ENCODE measurements at places on chromosomes 1 and 21.
A peak's percentile ranks its signal among the peaks of the same experiment; 100 is the strongest.

DNA sequence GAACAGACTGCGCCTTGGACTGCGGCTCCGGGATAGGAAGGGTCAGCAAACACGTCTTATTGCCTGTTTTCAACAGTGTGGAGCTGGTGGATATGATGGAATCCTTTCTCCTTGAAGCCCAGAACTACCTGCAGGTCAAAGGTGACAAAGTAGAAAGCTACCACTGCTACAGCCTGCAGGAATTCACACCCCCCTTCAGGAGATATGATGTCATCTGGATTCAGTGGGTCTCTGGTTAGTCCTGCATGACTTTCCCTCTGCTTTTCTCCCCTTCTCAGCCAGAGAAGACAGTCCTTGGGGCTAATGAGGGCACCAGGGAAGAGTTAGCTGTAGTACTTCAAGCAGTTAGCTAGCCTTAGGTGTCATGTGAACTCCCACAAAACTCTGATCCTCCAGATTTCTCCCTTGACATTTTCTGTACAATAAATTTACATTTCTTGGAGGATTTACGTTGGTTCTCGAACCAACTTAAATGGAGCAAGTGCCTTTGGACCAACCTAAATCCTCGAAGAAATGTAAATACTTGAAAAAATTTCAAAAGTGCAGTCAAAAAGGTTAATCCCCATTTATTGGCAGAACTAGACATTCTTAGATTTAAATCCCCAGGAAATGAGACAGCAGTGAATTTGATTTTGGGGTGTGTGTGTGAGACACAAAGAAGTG is 20.9 kb downstream of the NTMT2 start:
- no peak for DNase-seq

- no peak for DNase-seq
Measured at GRCh38 chr1:77889671-77890070, 1.2 kb downstream of the NEXN start.

GRCh38 chr1:43982808-43983207 is 3.8 kb downstream of the B4GALT2 start:
- no peak for DNase-seq

GRCh38 chr1:241411056-241411775 is 54.2 kb upstream of the RGS7 start:
- no peak for DNase-seq

DNA sequence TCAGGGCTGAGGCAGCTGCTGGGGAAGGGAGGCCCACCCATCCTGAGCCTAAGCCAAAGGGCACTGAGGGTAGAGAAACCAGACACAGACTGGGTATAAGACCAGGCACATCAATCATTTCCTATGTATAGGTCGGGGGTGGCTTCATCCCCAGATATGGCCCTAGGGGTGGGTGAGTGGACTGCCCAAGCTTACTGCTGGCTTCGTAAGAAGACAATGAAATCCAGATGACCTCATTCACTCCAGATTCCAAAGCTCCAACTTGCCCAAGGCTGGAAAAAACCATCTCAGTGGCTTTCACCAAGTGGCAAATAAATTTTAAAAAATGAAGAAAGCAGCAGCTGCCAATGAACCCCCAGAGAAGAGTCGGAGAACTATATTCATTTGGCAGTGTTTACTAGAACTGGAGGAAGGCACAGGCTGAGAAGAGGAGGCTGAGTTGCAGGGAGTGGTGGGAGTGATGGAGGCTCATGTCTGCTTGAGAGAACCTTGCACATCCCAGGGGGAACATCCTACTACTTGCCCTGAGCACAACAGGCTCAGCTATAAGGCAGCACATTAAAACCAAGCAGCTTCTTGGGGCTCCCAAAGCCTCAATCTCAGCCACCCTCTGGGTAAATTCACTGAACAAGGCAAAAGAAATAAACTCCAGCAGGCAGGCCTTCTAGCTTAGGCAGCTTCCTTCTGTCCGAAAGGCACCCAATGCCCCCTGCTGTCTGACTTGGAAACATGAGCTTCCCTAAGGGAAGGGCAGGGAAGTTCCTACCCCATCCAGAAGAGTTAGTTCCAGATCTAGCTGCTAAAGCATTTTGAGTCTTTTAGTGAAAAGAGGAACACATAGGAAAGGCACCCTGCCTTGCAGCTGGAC is 14.1 kb downstream of the PEA15 start:
- DNase-seq: peak; percentile 27

DNA sequence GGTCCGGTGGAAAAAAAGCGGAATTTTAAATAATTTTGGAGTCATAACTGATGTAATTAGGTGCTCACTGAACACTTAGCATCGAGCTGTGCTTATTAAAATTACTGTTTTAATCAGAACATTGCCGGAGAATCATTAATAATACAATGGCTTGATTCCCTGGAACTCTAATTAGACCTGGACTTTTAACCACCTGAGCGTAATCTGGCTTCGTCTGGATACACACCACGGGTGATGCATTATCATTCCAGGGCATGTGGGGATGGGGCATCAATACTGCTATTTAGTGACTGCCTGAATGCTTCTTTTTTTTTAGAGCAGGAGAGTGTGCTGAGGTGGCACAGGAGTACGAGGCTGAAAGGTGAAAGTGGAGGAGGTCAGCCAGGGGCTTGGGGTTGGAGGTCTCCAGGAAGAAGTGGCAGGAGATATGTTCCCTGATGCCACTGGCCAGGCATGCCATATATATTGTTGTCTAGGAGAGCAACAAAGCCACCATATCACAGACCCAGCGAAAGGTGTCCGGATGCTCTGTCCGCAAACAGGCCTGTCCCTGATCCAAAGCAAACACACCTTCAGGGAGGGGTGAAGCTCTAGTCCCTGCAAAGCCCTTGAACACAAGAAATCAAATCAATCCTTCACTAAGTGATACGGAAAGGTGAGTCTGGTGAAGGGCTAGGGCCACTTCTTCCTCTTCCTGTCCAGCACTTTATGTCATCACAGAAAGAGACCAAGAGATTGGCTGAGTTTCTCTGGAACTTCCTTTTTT is 125.2 kb downstream of the PLXNA2 start:
- peak; percentile 39 for DNase-seq

- no peak for DNase-seq
Measured at GRCh38 chr1:23564529-23565122, 5.3 kb upstream of the ID3 start.

DNA sequence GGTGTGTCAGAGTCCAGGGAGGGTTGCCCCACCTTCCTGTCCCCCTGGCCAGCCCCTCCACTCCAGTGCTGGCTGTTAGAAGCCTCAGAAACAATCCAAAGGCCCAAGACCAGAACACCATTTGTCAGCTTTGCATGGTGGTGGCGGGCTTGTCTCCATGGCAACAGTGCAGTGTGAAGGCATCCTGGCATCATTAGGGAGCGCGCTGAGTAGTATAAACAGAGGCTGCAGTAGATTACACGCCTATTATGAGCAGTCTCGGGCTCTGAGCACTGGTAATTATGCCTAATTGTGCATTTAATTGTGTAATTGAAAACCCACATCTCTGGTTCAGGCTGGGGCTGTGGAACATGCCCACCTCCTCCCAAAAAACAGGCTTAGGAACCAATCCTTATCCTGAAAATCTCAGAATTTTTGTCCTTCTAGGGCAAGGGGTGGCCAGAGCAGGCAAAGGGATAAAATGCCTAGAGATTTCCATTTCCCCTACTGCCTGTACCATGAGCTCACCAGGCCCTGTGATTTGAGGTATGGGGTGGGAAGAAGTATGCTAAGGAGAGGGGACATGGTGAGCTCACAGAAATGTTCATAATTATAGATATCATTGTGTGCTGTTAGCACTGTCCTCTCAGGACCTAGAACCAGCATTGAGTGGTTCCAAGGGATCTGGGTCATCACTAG is 11.7 kb downstream of the NKAIN1 start:
- DNase-seq: no peak

DNA sequence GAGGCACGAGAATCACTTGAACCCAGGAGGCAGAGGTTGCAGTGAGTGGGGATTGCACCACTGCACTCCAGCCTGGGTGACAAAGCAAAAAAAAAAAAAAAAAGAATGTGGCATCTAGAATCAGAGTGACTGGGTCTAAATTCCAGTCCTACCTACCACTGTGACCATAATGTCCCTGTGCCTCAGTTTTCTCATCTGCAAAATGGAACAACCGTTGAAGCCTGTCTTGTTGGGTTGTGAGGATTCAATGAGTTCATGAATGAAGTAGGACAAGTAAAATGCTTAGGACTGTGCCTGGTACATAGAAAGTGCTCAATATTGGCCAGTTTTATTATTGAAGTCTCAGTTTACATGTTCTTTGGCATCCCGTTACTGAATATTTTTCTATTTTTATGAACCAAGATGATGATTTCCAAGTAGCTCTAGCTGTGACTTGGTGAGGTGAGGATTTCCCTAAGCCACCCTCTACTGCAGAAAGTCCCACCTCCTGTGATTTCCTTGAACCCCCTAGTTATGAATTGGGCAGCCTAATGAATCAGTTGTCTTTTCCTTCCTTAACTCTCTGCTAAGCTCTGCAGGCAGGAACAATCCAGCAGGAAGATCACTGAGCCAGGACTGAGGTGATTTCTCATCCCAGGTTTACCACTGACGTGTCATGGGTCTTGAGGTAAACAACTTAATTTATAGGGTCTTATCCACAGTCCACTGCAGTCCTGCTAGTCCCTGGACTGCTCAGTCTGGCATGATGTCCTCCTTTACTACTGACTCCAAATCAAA is 18.9 kb upstream of the MEAF6 start:
- no peak for DNase-seq

DNA sequence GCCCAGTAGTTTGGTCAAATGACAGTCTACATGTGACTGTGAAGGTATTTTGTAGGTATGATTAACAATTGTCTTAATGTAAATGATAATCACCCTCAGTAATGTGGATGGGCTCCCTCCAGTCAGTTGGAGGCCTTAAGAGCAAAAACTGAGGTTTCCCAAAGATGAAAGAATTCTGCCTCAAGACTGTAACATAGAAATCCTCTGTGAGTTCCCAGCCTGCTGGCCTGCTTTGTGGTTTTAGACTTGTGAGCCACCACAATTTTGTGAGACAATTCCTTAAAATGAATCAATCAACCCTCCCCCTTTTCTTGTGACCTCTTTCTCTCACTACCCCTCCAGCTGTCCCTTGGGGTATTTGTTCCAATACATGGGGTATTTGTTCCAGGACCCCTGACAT is 226.4 kb upstream of the DPYD start:
- DNase-seq: no peak

- peak; percentile 74 for DNase-seq
Measured at GRCh38 chr1:23673086-23673813, 18.4 kb upstream of the RPL11 start.

- DNase-seq: no peak
Measured at GRCh38 chr1:53944469-53945182, 873 bp downstream of the IFT25 start.

GRCh38 chr21:31289702-31290101 is 54.4 kb downstream of the TIAM1 start:
- DNase-seq: no peak

- peak; percentile 21 for DNase-seq
Measured at GRCh38 chr1:179824265-179824664, 53.3 kb downstream of the TOR1AIP2 start.

DNA sequence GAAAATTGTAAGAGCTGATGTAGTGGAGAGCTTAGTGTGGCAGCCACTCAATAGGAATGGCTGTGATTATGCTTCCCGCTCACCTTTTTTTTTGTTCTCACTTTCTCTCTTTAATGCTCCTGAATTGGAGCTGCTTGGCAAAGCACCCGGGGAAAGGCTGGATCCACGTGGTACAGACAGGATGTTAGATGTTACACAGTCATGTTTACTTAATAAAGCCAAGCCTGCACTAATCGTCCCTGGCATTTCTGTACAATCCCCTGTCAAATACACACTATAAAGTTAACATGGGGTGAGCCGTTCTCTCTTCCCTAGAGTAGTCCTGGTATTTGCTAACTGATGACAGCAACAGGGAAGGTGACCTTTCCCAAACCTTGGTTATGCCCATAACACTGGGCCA is 187.8 kb downstream of the ZSCAN20 start:
- no peak for DNase-seq

- DNase-seq: no peak
Measured at GRCh38 chr1:172384656-172385055, 35.8 kb upstream of the C1orf105 start.

GRCh38 chr1:35619237-35620121 is 21.8 kb downstream of the PSMB2 start:
- peak; percentile 36 for DNase-seq

DNA sequence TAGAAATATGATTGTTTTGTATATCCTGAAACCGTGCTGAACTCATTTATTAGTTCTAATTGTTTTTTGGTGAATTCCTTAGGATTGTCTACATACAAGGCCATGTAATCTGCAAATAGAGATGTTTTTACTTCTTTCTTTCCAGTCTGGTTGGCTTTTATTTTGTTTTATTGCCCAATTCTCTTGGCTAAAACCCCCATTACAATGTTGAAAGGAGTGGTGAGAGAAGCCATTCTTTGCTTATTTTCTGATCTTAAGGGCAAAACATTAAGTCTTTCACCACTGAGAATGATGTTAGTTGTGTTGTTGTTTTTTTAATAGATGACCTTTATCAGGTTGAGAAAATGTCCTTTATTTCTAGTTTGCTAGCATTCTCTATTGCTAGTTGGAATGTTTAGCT is 157.3 kb downstream of the NTMT2 start:
- no peak for DNase-seq

DNA sequence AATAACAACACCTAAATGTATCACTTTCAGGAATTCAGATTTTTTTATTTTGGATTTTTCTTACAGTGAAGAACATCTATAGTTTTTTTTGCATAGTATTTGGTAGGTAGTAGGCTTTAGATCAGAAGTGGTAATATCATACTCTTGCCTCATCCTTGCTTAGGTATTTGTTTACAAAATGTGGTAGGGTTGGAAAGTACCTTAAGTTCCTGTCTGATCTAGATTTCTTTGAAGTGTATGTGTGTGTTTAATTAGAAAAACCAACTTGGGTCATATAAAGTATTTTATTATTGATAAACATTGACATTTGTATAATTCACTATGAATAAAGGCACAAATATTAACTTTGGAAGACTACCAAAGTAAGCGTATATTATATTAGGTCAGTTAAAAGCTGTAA is 85.3 kb upstream of the GPR88 start:
- DNase-seq: no peak

- DNase-seq: no peak
Measured at GRCh38 chr1:50521703-50522102, 98.5 kb upstream of the DMRTA2 start.

DNA sequence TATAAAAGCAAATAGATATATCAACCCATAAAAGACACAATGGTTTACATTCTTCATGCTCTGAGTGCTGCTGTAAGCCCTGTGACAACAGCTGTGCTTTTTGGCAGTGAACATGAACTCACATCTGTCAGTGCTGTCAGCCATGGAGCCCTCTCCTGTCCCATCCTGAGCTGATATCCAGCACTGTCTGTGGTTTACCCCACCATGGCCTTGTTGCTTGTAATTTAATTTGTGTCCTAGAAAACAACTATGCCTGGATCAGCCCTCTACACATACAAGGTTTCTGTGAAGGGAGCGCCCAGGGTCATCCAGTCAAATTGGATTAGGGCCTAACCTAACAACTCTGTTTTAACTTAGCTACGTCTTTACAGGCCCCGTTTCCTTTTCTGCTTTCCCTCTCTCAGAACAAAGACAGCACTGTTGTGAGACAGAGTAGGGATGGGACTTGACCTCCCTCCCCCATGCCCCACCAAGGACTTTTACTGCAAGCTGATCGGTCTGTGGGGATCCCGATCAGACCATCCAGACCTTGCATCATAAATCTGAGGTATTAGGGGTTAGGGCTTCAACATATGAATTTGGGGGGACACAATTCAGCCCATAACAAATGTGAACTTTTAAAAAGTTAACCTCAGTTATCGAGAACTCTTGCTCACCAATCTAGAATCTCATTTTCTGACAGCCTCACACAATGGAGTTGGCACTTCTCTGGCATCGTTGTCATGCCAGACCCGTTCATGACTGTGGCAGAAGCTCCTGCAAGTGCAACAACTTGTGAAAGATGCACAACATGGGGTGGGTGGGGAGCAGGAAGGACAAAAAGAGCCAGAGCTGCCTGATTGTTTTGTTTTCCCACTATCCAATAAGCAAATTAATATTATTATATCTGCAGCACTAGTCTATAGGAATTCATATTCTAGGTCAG is 16.4 kb upstream of the SLC44A3 start:
- DNase-seq: no peak
